ENCODE measurements at places on chromosomes 1 and 21.

DNA sequence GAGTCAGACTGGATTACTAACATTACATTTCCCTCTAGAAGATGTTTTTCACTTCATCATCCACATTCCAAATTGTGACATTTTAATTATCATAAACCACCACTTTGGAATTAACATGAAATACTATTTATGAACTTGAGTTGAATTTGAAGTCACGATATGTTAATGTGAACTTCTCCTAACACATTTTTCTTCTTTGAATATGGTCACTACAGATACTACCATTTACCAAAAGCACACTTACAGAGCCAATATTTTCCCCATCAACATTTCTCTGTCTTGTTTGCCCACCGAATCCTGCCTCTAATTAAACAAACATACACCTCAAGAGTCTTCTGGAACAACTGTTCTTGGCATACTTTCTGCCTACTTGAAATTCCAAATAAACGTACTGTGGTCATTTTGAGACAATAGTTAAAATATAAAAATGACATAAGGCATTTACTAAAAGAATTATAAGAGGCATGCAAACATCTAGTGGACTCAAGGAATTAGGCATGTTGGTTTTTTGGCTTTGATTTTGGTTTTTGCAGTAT lies 177.4 kb downstream of the AKT3 start:
- no peak for DNase-seq

GRCh38 chr1:242641461-242641860 lies 117.0 kb upstream of the PLD5 start:
- DNase-seq: no peak

- DNase-seq: no peak
These were observed 16.7 kb upstream of the PSMD4 start for GRCh38 chr1:151237678-151238466.

- DNase-seq: no peak
These were observed 34.0 kb downstream of the OPRD1 start for GRCh38 chr1:28845786-28846543.

DNA sequence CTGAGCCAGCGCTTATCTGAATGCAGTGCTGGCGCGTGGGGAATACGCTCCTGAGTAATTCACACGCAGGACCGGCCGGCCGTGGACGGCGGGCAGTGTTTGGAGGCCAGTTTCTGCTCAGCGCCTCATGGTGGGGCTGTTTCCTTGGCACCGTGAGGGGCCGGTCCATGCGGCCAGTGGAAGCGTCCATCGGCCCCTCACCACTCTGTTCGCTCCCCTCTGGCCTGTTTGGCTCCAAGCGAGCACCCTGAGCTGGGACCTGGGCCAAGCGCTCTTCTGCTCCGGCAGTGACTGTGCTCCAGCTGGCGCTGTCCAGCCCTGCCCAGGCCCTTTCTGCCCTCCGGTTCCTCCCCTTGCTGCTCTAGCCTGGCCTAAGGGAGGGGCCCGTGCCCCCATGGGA lies 16.3 kb upstream of the PLCH2 start:
- DNase-seq: no peak

DNA sequence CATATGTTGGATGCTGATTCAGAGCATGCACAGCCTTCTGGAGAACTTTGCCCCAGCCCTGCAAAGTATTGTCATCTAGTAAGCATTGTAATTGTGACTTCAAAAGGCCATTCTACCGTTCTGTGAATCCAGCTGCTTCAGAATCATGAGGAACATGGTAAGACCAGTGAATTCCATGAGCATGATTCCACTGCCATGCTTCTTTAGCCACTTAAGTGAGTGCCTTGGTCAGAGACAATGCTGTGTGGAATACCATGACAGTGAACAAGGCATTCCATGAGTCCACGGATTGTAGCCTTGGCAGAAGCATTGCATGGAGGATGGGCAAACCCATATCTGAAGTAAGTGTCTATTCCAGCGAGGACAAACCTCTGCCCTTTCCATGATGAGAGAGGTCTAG lies 123.7 kb downstream of the S1PR1 start:
- DNase-seq: no peak

- DNase-seq: no peak
These were observed 1716.6 kb downstream of the MRPL39 start for GRCh38 chr21:23890652-23891051.

- no peak for DNase-seq
These were observed 120.5 kb upstream of the NGF start for GRCh38 chr1:115458426-115459114.

GRCh38 chr1:18484721-18485120 lies 4.0 kb downstream of the KLHDC7A start:
- DNase-seq: no peak

DNA sequence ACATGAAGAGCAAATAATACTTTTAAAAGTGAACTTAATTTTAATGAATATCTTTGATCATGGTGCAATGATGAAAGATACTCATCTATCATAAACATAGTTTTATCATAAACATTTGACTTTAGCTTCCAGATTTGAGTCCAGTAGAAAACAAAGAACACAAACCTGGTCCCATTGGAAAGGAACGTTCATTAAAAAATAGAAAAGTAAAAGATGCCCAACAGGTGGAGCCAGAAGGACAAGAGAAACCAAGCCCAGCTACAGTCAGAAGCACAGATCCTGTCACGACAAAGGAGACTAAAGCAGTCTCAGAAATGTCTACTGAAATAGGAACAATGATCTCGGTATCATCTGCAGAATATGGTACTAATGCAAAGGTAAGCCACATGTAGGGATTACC lies 55.6 kb upstream of the MYOCOS start:
- no peak for DNase-seq

GRCh38 chr1:188022661-188023060 lies 1193.9 kb downstream of the PLA2G4A start:
- DNase-seq: no peak

- DNase-seq: no peak
These were observed 178.8 kb downstream of the KCNJ6 start for GRCh38 chr21:37737507-37737906.

GRCh38 chr21:29904359-29905282 lies 35.2 kb downstream of the GRIK1 start:
- DNase-seq: no peak

DNA sequence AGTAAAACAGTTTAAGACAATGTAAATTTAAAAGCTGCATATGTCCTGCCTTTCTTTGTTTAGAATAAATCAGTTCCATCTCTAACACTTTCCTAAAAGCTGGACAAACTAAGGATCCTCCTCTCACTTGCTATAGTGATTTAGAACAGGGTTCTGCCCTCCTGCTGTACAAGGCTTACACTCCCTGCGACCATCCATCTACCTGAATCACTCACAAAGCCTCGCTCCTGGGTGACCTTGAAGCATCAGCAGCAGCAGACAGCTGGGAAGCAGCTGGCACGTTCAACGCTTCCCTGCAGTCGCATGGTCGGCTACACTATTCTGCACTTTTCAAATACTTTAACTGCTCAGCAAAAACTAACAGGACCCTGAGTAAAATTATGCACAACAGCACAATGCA lies 128.0 kb downstream of the NTPCR start:
- DNase-seq: no peak

DNA sequence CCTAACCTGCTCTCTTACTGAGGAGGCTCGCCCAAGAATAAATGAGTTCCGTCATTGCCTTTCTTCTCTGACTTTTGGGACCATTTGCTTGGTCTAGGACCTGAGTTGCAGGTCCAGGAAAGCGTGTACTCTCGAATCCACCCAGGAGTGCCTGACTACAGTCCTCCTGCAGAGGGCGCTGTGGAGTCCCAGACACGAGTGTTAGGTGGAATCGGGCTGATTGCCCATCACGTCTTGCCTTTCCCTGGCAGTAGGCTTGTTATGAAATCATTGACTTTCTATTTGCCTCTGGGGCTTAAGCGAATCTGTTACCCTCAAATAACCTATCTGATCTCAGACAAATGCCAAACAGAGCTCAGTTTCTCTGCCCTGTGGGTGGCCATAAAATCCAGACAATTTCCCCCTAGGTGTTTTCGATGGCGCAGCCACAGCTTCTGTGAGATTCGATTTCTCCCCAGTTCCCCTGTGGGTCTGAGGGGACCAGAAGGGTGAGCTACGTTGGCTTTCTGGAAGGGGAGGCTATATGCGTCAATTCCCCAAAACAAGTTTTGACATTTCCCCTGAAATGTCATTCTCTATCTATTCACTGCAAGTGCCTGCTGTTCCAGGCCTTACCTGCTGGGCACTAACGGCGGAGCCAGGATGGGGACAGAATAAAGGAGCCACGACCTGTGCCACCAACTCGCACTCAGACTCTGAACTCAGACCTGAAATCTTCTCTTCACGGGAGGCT lies at the start of gene IL20:
Gene IL20 (plus strand): TSS at position 685 of the 733 bp plus-strand sequence. CDS start 230 bp downstream, outside the sequence.
- peak; percentile 79 for DNase-seq

DNA sequence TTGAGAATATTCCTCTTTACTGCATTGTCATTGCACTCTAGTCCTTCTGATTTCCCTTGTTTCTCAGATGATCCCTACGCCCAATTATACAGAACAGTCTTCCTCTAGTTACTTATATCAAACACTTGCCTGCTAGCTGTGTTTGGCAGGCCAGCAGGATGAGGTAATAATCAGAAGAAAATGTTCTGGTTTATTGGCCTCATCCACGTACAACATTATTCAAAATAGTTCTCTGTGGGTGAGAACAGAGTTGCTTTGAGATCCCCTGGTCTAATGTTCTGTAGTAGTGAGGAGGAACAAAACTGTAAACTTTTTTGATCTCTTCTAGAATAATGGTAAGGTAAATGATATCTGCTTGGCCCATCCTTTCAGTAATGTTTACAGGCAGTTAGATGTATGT lies 22.3 kb upstream of the C1orf105 start:
- no peak for DNase-seq

DNA sequence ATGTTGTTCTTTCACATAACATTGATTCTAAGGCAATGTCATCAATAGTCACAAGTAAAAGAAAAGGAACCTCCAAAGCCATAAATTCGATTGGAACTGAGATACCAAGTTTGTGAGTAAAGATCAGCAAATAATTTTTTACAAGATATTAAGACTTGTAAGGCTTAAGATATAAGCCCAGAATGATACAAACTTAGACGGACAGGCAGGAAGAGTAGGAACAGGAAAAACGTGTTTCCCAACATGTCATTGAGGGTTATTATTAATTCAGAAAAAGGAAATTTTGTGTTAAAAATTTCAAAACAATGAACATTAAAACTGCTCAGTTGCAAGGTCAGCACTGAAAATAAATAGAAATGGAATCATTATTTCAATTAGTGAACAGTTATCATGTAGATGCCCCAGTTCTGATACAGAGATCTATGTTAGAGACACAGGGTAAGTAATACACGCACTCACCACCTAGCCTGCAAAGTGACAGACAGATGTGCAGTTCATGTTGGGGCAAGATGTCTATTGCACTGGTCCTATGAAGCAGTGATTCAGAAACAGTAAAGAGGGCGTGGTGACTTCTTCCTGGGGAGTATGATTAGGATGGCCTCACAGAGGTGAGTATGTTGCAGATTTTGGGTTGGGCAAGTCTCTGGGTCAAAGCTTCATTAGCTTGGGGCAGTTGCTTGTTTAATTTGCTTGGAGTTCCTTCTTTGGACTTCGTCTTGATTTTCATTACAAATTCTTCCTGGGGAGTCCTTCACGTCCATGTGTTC lies 284.4 kb downstream of the SETD4 start:
- no peak for DNase-seq

DNA sequence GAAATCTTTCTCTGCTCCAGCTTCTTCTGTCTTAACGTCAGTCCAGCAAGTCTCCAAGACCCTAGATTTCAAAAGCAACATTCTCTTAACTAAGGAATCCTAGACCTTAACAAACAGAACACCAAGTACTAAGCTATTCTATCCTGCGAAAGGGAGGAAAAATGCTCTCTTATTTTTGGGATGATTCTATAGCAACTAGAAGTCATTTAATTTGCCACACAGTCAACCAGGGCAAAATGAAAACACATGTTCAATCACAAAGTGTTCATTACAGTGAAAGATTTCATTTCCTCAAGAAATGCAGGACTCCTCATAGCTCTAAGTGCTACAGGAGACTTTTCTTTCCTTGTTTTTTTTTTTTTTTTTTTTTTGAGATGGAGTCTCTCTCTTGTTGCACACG lies 36.2 kb upstream of the DOCK7 start:
- no peak for DNase-seq

DNA sequence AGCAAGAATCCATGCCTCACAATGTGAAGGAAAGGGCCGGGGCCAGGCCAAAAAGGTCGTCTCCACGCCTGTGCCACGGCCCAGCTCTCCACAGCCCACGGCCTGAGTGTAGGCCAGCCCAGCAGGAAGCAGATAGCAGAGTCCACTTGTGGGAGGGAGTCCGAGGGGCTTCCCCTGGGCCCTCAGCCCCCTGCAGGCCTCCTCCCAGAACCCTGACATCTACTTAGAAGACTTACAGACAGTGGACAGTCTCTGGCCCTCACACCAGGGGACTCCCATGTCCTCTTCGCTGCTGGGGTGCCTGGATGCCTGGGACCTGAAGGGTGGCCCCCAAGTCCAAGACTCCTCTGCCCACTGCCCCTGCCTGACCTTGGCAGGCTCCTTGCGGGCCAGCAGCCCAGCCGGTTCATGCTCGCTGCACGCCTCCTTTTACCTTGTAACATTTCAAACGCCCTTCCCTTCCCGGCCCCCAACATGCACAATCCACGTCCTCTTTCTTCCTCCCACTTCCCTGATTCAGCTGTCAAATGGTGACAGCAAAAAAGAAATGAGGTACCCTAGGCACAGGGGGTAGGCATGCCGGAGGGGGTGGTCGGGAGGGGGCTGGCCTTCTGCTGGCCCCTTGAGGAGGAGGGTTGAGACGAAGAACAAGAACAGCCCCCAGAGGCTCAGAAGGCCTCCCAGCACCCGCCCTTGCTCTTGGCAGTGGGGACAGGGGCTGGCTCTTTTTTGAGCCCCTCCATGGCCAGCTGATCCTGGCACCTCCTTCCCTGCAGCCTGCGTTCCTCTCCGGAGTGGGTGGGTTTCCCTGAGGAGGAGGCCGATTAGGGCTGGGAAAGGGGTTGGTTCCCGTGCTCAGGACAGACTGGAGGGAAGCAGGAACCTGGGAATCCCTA lies 997 bp upstream of the PTPN7 start:
- DNase-seq: no peak

DNA sequence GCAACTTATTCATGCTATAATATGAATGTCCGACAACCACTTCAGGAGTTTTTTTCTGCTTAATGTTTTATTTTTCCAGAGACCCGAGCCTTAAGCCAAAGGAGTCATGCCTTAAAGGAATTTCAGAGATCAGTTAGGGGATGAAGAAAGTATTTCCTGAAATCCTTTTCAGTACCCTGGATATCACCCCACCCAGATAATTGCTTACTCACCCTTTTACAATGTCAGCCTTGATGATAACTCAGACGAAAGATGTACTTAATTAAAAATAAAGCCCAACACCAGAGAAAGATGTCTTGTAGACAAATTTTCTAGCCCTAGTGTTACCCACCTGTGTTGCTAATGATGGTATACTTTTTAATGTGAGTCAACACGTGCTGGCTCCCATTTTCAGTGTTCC lies 124.1 kb downstream of the XCL2 start:
- DNase-seq: no peak

- DNase-seq: no peak
These were observed 8.7 kb downstream of the MRPS21 start for GRCh38 chr1:150302338-150302737.
